Activated CD4-positive, CD25-positive, alpha-beta regulatory T cell (primary cell): ENCODE measurements at places on chromosomes 7 and 10.

DNA sequence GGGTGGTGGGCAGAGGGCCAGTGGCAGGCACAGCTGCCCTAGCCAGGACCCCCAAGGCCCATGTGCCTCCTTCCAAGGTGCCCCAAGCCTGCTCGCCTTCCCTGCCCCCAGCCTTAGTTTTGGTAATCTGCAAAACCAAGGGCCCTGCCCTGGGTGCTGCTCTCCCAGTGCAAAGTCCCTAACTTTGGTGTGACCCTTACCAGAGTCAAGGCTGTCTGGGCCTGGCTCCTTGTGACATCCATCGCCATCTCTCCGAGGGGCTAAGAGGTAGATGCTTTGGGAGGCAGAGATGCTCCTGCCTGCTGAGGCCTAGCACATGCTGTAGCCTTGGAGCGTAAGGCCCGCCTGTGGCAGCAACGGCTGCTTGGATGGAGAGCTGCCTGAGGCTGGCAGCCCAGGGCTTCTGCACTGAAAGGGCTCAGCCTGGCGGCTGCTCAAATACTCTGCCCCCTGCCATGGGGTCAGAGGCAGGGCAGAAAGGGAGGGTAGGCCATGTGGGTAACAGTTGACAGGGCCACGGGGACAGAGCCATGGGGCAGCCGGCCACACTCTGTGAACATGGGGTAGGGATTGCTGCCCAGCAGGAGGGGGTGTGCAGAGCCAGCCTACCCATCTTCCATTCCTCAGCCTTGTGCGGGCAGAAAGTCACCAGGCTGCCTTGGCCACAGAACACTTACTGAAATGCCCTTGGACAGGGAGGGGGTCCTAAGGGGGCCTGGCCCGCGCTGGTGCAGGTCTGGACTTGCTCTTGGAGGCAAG is 17.9 kb upstream of the MYL7 start:
- DNase-seq = no peak

- no peak for DNase-seq
Observed at GRCh38 chr7:24912424-24912823, 67.6 kb downstream of the OSBPL3 start.

GRCh38 chr7:99244939-99245338 is 27.7 kb upstream of the MYH16 start:
- no peak for DNase-seq

- DNase-seq = no peak
Observed at GRCh38 chr7:118572604-118573003, 348.1 kb downstream of the ANKRD7 start.

DNA sequence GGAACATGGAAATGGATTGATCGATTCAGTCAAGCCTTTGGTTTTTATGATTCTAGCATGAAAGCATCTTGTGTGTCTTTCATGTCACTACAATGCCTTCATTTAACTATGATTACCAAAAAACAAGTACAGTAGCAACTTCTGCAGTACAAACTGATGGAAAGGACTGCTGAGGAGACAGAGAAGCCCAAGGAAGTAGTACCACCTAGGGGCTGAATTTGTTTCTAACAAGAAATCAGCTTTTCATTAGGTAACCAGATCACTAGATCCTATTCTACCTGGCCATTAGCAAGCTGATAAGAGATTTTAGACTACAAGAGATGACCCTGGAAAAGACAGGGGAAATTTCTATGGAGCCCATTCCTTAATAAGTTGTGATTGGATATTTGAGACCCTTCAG is 3.2 kb upstream of the IFIT1 start:
- no peak for DNase-seq

DNA sequence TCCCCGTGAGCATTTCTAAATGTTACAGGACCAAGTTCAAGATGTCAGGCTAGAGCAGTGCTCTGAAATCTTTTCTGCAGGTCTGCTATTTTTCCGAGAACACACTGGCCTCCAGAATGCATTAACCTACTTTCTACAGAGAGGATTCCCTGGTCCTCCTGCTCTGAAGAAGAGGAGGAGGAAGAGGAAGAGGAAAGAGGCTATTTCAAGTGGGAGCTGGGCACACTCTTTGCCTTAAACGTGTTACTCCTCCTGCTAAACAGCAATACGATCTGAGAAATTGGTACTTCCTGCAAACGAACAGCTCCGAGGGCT is 157.4 kb downstream of the FRMD4A start:
- DNase-seq = no peak

DNA sequence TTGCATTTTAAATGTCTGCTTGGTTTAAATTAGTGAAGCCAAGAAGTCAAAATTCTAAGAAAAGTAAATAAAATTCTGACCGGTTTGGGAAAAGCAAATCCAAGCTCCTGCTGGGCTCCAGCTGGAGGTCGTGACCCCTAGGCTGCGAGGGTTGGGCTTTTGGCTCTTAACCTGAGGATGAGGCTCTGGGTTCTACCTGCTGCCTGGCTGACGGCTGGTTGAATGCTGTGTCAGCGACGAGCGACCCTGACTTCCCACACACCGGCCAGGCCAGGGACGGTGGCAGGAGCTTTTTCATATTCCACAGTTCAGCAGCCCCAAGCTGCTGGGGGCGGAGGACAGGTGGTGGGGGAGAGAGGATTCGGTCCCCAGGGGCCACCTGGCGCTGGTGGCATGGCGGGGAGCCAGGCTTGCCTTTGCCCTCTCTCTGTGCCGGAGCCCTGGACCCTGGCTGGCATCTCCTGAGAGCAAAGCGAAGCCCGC is 843 bp upstream of the PLPP4 start:
- no peak for DNase-seq

DNA sequence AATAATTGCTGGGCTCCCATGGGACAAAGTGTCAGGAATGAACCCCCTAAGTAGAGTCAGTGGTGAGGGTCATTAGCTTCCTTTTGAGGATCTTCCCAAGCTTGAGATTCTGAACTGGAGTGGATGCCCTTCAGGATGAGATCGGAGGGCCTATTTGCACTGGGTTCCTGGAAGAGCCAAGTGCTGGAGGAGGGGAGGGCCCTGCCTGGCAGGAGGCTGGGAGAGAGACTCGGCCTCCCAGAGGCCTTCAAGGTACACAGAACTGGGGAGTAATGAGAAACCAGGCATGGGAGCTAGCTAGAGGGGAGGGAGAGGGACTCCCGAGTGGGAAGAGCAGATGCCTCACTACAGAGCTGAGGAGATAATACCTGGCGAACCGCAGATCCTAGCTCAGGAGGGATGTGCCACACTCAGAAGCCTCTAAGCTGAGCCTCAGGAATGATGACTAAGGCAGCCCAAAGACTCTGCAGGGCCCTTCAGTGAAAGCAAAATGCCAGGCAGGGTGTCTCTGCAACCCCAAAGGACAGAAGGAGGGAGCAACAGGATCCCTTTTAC is 9.4 kb downstream of the PDAP1 start:
- no peak for DNase-seq

DNA sequence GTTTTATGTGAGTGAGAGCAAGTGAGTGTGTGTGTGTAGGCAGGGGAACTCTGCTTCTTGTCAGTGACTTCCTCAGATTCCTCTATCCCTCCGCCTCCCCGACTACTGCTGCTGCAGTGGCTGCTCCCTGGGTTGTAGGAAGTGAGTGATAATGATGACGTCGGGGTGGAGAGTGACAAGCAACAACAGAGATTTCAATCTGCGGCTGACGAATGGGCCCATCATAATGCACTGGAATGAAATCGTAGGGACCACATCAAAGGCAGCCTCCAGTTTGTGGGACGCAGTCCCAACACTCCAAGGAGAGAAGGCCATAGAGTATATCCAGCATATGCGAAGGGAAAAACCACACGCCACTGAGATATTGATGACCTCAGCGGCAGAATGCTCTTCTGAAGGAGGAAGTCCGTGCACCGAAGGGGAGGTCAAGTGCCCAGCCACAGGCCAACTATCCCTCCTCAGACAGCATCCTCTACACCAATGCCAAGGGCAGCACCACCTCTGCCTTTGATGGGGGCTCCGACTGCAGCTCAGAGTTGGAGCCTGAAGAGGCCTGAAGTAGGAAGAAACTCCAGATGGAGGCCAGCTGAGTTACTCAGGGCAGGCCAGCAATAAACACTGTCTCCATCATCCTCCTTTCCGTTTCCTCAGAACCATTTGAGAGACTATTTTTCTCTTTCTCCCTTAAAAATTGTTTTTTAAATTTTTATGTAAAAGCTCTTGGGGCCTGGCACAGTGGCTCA is 11.3 kb upstream of the STMP1 start:
- DNase-seq = no peak

DNA sequence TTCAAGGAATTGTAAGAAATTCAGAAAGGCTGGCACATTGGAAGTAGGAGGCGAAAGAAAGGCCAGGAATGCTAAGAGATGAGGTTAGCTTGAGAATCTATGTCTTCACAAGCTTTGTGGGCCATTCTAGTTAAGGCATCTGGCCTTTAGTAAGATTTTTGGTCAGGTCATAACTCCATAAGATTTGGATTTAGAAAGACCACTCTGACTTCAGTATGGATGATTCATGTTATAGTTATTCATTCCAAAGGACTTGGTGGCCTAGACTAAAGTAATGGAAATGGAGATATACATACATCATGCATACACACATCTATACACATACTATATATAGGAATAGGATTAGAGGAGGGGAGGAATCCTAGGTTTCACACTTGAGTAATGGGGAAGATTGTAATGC is 77.5 kb downstream of the SEPTIN7 start:
- no peak for DNase-seq
